Ovary (tissue), 10 donors: ENCODE measurements at places on chromosomes 1 and 21. TPM values are rescaled to one million over a fixed set of nuclear protein-coding genes. Genes with fewer than 3 reads are reported as not detected.
A peak's percentile ranks its signal among the peaks of the same experiment; 100 is the strongest.

The SCAF4 gene
- 37.5 TPM for total RNA-seq

The OR2G6 gene
- total RNA-seq = not detected

The IL24 gene
- total RNA-seq = 1.8 TPM

The OR2W3 gene
- not detected for total RNA-seq

The SLC45A1 gene
- total RNA-seq = 2.7 TPM

The DYRK3 gene
- total RNA-seq = 9.5 TPM

The NRAS gene
- 12.9 TPM for total RNA-seq

The HMGB4 gene
- total RNA-seq = not detected

The HNRNPCL2 gene
- total RNA-seq = not detected

The CIART gene
- total RNA-seq = 7.7 TPM

The FCMR gene
- 2.8 TPM for total RNA-seq

The CLCA4 gene
- 0.23 TPM for total RNA-seq

The RGS4 gene
- total RNA-seq = 1.8 TPM

- no peak for DNase-seq
Observed at GRCh38 chr1:40318970-40319621, 2.0 kb upstream of the COL9A2 start.

DNA sequence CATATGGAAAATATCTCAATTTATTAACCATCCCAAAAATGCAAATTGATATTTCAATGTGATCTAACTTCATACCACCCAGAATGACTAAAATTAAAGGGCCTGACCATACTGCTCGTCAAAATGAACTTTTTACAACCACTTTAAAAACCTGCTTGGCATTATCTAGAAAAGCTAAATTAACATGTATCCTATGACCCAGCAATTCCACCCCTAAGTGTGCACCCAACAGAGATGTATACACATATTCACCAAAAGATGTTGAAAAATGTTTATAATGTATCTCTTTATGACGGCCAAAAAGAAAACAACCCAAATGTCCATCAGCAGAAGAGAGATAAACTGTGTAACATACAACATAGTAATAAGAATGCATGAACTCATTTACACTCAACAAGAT lies 1.6 kb upstream of the BCAR3 start:
- DNase-seq = no peak

- no peak for DNase-seq
Observed at GRCh38 chr1:29900104-29900679, 663.9 kb downstream of the PTPRU start.

DNA sequence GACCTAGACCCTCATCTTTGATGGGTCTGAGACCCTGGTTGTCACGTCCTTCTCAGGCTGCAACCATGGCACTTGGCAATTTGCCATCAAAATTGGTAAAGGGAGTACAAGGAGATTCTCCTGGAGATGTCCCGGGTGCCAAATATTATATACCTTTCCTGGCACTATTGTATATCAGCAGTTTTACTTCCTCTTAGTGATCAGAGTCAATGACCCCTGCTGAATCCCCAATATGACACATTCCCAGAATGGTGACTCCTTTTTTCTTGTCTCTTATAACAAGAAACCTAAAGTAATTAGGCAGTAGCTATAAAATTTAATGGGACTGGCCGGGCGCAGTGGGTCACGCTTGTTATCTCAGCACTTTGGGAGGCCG lies 39.6 kb upstream of the CDC42BPA start:
- DNase-seq = no peak

GRCh38 chr1:67166196-67166595 lies at the start of gene IL23R:
Gene IL23R, plus strand, starts transcription at chr1:67166454. Its CDS starts 1,667 bp downstream, at chr1:67168121.
- no peak for DNase-seq

DNA sequence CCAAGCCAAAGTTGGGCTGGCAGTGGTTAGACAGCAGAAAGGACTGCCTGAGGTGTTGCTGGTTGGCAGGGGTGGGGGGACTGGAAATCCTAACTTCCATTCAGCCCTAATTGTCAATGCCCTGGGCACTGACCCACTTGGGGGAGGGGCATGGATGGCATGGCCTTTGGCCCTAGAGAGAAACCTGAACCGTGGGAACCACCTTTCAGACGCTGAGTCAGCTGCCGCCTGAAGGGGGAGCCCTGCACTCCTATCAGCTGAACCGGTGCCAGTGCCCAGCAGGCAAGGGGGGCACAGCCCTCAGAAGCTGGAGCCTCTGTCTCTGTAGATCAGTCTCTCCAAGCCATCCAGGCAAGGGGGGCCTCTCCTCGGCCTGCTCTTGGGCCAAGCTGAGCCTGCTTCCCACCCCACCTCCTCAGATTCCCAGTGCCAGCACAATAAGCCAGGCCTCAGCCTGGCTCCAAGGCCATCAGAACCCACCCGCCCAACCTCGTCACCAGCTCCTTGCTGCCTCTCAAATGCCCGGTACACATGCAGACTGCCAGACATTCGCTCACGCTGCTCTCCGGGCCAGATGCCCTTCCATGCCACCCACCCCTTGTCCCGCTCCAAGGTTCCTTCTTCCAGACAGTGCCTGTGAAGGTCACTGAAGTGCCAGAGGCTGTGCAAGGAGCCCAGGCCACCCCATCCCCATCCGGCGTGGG lies 11.6 kb downstream of the TINAGL1 start:
- peak; percentile 53 for DNase-seq

DNA sequence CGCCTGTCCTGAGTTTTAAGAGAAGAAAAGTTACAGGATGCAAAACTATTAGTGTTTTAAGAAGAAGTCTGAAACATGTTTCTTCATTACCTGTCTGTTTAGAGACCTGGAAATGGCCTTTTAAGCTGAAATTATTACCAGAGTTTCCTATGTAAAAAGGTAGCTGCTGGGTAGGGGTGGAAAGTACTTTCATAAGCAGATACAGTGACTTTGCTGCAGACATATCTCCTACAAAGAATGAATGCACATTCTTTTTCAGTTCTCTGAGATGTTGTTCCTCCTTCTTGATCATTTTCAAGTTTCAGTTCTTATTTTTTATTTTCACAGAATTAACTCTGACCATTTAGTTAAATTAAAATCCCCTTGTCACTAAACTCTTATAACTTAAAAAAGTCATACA lies 1329.6 kb downstream of the KCNT2 start:
- DNase-seq = no peak

GRCh38 chr1:9883585-9884449 lies 26.3 kb downstream of the CTNNBIP1 start:
- no peak for DNase-seq

DNA sequence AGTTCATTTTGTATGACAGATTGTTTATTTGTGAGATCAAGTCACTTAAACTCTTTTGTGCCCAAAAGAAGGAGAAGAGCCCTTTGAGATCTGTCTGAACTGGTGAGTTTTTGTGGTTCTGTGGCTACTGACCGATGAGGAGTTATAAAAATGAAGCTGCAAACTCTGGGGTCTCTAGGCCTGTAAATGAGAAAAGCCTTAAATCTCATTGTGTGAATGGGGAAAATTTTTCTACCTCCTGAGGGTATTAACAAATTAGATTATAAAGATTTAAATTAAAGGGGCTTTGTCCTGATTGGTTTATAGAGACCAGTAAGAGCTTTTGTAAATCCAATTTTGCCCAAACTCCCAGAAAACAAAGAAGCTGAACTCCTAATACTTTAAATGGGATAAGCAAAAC lies 9.7 kb upstream of the KLF17 start:
- no peak for DNase-seq

- peak; percentile 93 for DNase-seq
Observed at GRCh38 chr1:12477936-12478611, 139.9 kb downstream of the DHRS3 start.

GRCh38 chr1:5519366-5520135 lies 472.7 kb downstream of the NPHP4 start:
- no peak for DNase-seq

DNA sequence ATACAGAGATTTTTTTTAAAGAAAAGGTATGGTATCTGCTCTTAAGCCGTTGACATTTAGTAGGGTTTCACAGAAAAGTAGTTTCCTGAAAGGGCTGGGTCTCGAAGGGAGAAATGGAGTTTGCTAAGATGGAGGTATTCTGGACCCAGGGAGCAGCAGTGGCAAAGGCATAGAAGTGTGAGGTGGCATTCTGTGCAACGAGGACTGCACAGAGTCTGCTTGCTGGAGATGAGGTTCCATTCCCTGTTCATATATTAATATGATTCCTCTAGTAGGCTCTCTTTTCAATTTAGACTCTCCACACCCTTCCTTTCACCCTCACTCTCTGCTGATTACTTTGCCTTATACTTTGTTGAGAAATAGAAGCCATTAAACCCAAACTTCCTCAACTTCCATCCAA lies 38.5 kb upstream of the PODN start:
- no peak for DNase-seq

GRCh38 chr1:198116469-198116868 lies 40.3 kb upstream of the NEK7 start:
- no peak for DNase-seq

- DNase-seq = no peak
Observed at GRCh38 chr21:36703626-36704280, 4.8 kb downstream of the SIM2 start.

GRCh38 chr1:203888807-203889251 lies 27.4 kb downstream of the SNRPE start:
- DNase-seq = no peak

DNA sequence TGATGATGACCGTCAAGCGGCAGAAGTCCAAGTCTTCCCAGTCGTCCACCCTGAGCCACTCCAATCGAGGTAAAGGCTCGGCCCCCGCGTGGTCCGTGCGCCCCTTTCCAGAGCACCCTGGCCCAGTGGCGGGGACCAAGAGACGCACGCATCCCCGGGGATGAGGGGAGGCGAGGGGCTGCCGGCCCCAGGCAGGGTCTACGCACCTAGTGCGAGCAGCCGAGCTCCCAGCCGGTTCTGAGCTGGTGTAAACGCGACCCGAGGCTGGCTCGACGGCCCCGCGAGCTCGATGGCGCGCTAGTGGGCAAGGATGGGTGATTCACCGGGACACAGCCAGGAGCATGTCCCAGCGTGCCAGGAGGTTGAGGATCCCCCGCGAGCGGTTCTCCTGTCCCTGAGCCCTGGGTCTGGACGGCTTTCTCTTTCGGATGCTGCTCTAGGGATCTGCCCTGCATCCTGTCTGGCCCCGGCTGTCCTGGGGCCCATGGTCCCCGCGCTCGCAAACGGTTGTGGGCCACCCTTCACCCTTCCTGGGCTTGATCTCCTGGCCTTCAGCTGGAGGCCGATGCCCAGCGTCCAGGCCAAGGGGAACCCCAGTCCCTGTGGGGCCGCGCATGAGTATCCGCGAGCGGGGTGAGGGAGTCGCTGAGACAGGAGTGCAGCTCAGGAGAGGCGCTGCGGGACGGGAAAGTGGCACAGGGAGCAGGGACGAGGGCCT lies 689 bp downstream of the PKP1 start:
- no peak for DNase-seq

- no peak for DNase-seq
Observed at GRCh38 chr21:44083631-44084291, 23.4 kb upstream of the PWP2 start.

GRCh38 chr1:245582026-245582425 lies 427.2 kb downstream of the KIF26B start:
- DNase-seq = no peak

DNA sequence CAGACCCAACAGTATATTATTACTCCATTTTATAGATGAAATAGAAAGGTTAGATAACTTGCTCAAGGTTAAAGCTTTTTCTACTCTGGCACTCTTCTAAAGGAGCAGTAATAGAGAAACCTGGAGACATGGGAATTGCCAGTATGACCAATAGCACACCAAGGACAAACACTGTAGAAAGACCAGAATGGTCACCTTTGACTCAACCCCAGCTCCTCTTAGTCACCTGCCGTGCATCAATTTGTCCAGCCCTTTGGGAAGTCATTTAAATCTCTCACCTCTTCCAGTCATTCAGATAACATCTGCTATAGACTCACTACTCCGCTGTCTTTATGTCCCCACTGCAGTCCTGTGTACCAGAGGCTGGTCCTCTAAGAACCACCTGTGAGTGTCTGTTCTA lies 23.9 kb upstream of the SLC44A3 start:
- DNase-seq = no peak

DNA sequence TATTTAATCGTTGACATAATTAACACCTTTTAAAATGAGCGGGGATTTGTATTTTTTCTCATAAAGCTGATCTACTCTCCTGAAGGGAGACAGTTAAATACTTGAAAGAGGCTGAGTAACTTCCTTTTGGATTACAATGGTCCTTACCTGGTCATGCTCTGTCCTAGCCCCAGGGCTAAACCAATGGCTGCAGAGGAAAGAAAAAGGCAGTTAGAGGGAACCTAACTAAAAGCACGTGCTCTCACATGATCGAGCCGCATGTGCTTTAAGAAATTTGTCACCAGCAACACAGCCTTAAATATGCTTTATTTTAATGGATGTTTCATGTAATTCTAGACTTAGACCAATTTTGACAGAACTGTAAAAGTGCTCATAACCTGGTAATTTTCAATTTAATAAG lies 132.7 kb downstream of the GPATCH2 start:
- DNase-seq = no peak

GRCh38 chr1:39103328-39104157 lies 77.4 kb downstream of the NDUFS5 start:
- DNase-seq = no peak
